Endothelial cell (in vitro differentiated cells): ENCODE measurements at places on chromosomes 12 and 14.

DNA sequence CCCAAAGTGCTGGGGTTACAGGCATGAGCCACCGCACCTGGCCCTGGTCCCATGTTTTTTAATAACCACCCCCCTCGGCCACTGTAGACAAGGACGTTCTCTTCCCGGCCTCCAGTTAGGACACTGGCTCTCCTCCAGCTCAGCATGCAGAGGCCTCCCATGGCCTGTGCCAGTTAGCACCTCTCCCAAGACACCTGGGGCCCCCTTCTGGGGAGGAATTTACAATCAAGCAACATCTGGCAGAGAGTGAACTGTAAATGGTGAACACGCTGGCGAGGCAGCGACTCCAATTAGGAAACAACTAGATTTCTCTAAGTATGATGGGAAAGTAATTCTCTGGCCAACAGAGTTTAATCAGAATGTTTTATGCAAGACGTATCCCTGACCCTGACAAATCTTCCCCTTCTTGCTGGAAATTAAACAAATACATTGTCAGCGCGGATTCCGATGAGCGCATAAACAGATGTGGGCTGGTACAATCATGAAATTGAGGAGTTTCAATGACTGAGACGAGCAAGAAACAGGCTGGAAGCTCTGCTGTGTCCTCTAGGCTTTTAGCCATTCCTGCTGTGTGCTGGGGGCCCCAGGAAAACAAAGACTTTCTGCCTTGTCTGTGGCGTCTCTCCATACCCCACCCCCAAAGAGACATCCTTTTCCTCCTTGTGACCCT lies 61.7 kb upstream of the DLK1 start:
- DNase-seq: no peak

GRCh38 chr12:15538881-15539280 lies 216.6 kb downstream of the PTPRO start:
- no peak for DNase-seq

GRCh38 chr12:3249081-3249800 lies 172.1 kb downstream of the TSPAN9 start:
- DNase-seq: no peak

DNA sequence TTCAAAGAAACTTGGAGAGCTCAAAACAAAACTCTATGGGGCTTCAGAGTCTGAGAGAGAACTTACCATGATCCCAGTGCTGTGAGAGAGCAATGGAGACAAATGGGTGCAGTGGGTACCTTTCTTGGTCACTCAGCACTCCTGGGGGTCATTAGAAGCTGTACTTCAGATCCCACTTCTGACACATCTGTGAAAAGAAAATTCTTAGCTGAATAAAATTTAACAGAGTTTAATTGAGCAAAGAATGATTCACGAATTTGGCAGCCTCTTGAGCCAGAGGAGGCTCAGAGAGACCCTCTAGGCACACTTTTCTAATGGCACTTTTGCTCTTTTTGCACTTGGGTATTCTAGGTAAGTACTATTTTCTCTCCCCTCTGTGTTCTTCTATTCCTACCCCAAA lies 96.8 kb upstream of the SYT10 start:
- no peak for DNase-seq

GRCh38 chr14:72664651-72665050 lies 229.2 kb downstream of the DPF3 start:
- no peak for DNase-seq

GRCh38 chr12:23174917-23175316 lies 549.9 kb downstream of the ETNK1 start:
- no peak for DNase-seq

DNA sequence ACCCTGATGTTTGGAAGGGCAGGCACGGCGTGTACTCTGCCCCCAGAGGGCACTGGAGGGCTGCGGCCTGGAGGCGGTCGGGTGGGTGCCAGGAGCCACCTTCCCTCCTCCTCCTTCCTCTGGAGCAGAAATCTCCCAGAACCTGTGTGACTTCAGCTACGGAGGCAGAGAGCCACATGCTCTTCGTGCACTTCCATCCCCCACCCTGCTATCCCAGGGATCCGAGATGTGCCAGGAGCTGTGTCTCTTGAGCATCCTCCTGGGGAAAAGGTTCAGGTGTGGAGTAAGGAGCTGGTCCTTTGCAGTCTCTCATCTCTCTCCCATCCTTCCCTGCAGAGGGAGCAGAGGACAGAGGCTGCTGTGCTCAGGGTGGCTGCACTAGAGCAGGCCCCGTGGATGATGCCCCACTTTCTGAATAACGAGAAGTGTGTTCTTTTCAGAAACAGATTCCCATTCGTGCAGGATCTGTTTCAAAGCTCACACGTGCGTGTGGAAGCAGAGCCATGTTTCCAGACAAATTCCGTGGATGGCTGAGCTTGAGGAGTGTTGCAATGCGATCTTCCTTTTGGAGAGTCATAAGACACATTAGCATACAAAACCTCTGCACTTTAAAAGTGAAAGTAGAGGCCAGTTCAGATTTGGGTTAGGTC lies 162.9 kb downstream of the ADGRD1 start:
- peak; percentile 61 for DNase-seq

GRCh38 chr12:123097561-123098084 lies 53.3 kb downstream of the PITPNM2 start:
- no peak for DNase-seq

GRCh38 chr12:119319638-119320037 lies 14.9 kb upstream of the CCDC60 start:
- DNase-seq: no peak

- no peak for DNase-seq
Observed at GRCh38 chr12:12460935-12461922, 101.4 kb downstream of the DUSP16 start.

GRCh38 chr12:851913-852312 lies 97.6 kb downstream of the RAD52 start:
- no peak for DNase-seq

- DNase-seq: no peak
Observed at GRCh38 chr12:74148849-74149248, 388.8 kb upstream of the ATXN7L3B start.

GRCh38 chr14:56135001-56135400 lies 16.8 kb downstream of the PELI2 start:
- no peak for DNase-seq

- no peak for DNase-seq
Observed at GRCh38 chr14:59435987-59436386, 29.2 kb downstream of the GPR135 start.

GRCh38 chr12:108589028-108589839 lies 8.7 kb downstream of the TMEM119 start:
- no peak for DNase-seq

- DNase-seq: no peak
Observed at GRCh38 chr12:92912052-92912451, 17.0 kb downstream of the EEA1 start.

GRCh38 chr12:62335796-62336195 lies 75.6 kb downstream of the USP15 start:
- no peak for DNase-seq

DNA sequence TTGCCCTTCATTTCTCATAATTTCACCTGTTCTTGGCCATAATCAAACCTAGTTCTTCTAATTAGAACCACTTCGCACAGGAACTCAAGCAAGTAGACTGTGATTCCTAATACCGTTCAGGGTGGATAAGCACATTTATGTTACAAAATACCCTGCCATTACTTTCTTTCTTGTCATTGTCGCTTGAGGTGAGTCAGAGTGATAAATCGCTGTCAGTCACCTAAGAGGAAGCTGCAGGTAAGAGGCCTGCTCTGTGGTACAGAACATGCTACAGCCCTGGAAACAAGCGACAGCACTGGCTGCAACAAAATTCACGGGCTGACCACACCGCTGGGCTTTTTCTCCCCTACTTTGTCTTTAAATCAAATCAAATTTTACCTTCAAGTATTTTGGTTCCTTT lies 218.2 kb downstream of the ANO6 start:
- DNase-seq: no peak

- DNase-seq: no peak
Observed at GRCh38 chr14:59274991-59275391, 86.5 kb downstream of the DAAM1 start.

DNA sequence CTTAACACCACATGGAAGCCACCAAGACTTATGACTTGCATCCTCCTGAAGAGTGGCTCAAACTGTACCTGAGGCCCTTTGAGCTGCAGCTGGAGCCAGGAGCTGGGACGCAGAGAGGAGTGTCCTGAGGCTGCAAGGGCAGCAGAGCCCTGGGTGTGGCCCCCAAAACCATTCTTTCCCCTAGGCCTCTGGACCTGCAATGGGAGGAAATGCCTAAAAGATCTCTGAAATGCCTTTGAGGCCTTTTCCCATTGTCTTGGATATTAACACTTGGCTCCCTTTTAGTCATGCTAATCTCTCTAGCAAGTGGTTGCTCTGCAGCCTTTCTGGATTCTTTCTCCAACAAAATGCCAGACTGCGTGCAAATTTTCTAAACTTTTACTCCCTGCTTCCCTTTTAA lies 156.1 kb downstream of the SLC38A4 start:
- no peak for DNase-seq

DNA sequence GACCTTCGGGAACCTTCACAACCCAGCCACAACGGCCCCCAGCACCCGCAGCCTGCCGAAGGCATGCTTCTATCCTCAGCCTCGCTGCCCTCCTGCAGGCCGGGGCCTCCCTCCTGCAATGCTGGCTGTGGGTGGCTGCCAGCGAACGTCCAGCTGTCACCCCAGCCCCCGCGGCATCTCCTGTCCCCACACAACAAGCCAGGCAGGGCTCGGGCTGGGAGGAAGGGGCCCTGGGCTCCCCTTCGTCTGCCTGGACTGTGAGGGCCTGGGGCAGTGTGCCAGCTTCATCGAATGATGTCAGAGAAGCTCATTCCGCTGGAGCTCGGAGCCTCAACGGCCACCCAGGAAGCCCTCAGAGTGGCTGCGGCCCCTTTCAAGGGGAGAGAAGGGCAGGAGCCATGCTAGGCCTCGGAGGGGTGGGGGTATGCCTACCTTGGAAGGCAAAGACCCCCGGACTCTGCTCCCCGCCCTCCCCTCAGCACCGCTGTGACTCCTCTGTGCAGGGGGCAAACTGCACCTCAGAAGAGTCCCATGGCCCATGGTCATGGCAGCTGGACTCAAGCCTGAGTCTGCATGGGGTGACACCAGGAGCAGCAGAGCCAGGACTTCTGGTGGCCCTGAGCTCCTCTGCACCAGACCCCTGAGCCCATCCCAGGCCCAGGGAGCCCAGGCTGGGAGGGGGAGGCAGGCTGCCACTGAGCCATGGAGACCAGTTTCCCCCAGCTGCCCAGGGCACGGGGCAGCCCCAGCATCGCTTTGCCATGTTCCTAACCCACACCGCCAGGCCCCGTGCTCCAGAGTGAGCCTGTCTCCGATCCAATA lies 24.7 kb upstream of the C14orf180 start:
- DNase-seq: no peak

DNA sequence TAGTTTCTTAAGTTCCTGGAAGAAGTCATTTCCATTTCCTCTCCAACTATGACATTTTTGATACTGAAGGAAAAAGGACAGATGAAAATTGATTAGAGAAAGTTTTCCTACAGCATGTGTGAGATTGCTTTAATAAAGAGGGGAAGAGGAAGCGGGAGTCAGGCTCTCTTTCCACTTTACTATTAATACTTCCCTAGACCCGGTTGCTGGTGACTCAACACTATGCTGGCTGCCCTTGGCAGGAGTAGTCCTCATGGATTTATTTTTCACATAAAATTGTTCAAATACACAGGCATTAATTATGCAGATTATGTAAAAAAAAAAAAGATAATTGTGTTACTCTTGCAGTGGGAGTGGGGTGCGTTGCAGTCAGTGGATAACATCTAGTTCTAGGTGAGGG lies 293.4 kb downstream of the EGLN3 start:
- no peak for DNase-seq

DNA sequence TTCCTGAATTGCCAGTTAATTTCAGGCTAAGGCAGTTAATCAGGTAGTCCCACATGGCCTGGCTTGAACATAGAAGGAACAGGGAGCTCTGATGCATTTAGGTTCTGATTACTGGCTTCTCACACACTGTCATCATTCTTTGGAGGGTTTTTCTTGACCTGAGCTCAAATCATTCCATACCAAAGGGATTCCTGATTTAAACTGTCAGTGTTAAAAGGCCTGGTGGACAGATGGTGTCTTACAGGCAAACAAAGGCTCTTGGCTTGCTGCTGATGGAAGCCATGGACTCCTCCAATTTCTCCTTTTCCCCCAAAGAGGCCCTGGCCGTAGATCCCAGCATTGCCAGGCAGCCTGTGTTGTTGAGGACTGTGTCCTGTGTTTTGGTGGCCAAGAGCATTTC lies 30.2 kb downstream of the CACNA1C start:
- DNase-seq: no peak

DNA sequence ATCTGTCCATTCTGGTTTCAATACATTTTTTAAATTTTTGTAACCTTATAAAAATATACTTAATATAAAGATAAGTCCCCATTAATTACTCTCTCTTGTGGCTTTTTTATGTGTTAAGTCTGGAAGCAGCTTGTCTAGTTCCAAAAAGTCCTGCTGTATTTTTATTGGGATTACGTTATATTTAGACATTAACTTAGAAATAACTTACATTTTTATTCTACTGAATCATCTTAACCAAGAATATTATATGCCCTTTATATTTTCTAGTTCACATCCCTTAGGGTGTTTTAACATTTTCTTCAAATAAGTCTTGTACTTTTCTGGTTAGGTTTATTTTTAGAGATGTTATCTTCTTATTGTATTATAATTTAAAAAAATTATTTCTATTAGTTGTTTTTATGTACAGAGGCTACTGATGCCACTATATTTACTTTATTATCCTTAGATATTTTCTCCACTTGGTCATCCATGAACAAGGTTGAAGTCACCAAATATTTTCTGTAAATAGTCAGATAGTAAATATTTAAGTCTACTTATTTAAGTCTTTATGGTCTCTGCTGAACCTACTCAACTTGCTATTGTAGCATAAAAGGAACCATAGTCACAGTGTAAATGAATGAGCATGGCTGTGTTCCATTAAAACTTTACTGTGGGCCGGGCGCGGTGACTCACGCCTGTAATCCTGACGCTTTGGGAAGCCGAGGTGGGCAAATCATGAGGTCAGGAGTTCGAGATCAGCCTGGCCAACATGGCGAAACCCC lies 132.4 kb upstream of the NEDD1 start:
- no peak for DNase-seq

DNA sequence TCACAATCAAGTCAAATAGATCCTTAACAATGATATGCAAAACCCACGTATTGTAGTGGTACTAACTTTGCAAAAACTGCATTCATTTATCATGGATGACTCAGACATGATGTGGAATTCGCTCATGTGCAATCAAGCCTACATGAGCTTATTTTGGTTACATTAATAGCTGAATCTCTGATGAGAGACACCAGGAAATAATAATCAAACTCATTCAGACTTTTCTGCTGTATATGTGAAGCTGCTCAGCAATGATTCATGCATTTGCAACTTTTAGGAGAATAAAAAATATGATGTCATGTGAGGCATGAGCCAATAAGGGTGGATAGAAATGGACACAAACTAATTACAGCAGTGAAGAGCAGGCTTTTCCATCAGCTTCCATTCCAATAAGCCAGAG lies 1075.8 kb upstream of the TMEM132C start:
- no peak for DNase-seq
